H9 (cell line): ENCODE measurements at places on chromosomes 5 and 9.

DNA sequence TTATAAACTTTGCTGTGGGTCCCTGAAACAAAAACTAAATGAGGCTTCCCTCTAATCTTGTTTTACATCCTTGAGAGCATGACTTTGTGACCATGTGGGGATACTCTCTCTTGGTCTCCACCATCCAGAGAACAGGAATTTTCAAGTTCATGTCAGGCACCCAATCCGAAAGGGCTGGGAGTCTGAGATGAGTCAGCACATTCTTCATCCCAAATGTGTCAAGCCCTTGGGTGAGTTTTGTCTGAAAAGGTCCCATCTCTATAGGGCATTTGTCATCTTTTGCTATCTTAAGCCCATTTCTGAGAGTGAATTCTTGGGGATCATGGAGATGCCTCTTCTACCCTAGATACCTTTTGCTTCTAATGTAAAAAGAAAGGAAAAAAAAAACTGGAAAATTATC is 26.9 kb upstream of the RAPGEF6 start:
- no peak for DNase-seq

DNA sequence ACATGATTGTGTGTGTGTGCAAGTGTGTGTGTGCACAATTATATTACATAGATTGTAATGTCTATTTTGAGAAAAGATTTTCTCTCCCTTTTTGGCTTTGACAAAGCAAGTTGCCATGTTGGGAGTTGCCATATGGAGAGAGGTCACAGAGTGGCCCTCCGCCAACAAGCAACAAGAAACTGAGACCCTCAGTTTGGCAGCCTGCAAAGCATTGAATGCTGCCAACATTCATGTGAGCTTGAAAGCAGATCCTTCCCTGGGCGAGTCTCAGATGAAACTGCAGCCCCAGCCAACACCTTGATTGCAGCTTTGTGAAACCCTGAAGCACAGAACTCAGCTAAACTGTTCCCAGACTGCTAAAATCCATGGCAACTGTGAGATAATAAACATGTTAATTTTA is 498.0 kb downstream of the NR2F1-AS1 start:
- no peak for DNase-seq

DNA sequence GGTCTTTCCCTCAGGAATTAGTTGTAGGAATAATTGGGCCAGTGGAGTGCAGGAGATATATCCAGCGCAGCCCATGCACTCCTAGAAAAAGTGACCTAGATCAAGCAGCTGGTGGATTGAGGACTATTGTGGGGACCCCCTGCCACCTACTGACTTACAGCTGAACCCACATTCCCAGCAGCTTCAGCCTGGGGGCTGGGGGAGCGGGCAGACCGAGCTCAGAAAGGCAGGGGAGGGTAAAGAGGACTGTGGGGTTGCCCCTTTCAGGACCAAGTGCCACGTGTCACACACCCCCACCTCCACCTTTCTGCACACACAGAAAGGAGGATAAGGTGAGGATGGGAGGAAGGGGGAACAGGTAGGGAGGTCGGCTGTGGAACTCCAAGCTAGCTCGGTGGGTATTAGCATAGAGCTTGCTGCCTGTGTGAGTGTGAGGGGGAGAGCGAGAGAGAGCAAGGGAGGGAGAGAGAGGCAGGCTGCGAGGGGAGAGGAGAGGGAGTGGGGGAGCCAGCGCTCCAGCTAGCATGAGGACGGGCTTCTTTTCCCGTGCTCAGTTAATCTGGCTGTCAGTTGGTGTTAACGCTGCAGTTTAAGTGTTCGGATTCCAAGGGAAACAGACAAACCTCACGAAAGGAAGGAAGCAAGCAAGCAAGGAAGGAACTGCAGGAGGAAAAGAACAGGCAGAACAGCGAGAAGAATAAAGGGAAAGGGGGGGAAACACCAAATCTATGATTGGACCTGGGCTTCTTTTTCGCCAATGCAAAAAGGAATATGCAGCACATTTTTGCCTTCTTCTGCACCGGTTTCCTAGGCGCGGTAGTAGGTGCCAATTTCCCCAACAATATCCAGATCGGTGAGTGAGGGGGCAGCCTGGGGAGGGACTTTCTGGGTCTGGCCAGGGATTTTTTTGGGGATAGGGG is at the start of gene GRIA1:
GRIA1 (plus strand) TSS at position 553 of the 920 bp plus-strand sequence.
- DNase-seq: peak; percentile 64

GRCh38 chr9:109708451-109708945 is 71.5 kb upstream of the PALM2AKAP2 start:
- DNase-seq: no peak

GRCh38 chr5:73039082-73039481 is 81.3 kb upstream of the TMEM171 start:
- DNase-seq: peak; percentile 78

GRCh38 chr5:158209219-158209908 is 350.4 kb upstream of the CLINT1 start:
- no peak for DNase-seq

DNA sequence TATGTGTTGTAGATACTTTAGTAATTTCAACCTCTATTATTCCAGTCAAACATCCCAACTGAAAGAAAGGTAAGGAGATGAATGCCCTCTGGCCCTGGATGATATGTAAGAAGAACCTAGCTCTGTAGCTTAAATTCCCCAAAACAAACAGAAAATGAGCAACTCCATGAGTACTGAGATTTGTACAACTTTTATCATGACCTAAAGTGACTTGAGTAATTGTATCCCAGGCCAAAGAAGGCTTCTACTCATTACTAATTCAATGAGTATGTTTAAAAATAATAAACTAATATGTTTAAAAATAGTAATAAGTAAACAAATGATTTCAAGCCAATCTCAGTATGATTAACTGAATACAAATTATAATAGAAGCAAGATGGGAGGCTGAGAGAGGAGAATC is 414.0 kb upstream of the ACTBL2 start:
- no peak for DNase-seq

GRCh38 chr5:154816891-154817492 is 33.4 kb downstream of the FAXDC2 start:
- DNase-seq: no peak

DNA sequence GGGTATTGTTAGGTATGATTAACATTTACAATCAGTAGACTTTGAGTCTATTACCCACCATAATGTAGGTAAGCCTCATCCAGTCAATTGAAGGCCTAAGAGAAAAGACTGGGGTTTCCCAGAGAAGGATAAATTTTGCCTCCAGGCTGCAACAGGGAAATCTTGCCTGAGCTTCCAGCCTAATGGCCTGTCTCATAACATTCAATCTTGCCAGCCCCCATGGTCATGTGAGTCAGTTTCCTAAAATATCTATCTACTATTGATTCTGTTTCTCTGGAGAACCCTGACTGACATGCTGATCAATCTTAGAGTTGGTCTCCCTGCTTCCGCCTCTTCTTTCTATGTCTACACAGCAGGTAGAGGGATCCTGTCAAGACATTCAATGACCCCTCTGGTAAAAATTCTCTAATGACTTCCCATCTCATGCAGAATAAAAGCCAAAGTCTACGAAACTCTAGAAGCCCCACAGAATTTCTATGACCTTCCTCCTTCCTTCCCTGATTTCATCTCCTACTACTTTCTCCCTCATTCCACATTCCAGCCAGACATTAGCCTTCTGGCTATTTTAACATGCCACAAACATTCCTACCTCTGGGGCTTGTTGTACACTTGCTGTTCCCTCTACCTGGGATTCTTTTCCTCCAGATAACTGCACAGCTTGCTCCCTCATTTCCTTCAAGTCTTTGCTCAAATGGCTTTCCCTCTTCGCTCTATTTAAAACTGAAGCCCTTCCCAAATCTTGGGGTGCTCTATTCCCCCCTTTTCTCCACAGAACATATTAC is 60.2 kb downstream of the FBXW11 start:
- no peak for DNase-seq

GRCh38 chr9:21833090-21833801 is 30.8 kb downstream of the MTAP start:
- DNase-seq: no peak

- DNase-seq: no peak
Measured at GRCh38 chr9:69214939-69215338, 40.9 kb downstream of the TJP2 start.

- DNase-seq: no peak
Measured at GRCh38 chr9:14881006-14881405, 29.2 kb downstream of the FREM1 start.
